GM23338 (cell line): ENCODE measurements at places on chromosomes 11 and 22. TPM values are rescaled to one million over a fixed set of nuclear protein-coding genes. Genes with fewer than 3 reads are reported as not detected.

Gene SPINDOC
- 65.5 and 84.7 TPM in 2 replicates for total RNA-seq

Gene POU2AF1
- total RNA-seq: not detected in 2 replicates

Gene TNNI2
- not detected in 2 replicates for total RNA-seq

Gene TNNT3
- total RNA-seq: not detected in 2 replicates

Gene MYH9
- total RNA-seq: 204 and 233 TPM in 2 replicates

Gene CNGA4
- not detected in 2 replicates for total RNA-seq

Gene MYRF
- total RNA-seq: 5.0 and 5.5 TPM in 2 replicates

Gene OR2D2
- total RNA-seq: 0.24 and 1.3 TPM in 2 replicates

Gene HEPN1
- total RNA-seq: not detected in 2 replicates
